ENCODE measurements at places on chromosomes 3 and 15.
A peak's percentile ranks its signal among the peaks of the same experiment; 100 is the strongest.

DNA sequence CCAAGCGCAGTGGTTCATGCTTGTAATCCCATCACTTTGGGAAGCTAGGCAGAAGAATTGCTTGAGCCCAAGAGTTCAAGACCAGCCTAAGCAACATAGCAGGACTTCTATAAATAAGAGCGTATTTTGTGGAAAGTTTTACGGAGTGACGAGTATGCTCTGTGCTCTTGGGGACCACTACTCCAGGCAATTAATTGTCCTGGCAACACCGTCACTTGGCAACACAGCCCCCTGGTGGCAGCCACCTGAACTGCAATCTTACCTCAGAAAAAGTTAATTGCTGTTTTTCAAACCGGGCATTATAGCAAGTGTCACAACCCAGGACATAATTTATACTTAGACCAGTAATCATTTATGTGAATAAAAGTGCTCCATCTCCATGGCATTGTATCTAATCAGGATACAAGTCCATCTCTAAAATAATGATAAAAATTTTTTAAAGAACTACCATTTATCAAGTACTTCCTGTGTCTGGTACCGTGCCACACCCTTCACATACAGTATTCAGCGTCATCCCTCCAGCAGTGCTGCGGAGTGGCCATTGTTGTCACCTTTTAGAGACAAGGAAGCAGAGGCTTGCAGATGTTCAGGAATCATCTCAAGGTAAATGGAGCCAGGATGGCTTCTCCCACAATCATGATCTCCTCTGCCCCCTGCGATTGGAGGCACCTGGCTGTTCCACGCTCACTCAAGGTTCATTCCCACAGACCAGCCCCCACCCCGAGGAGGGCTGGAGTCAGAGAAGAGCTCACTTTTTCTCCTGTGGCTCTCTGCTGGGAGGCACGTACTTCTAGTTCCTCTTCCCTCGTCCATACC, 34.5 kb downstream of the PLA2G4D start:
- DNase-seq, result peak; percentile 53

GRCh38 chr15:78251136-78251535, 13.2 kb upstream of the DNAJA4 start:
- DNase-seq, result no peak

DNA sequence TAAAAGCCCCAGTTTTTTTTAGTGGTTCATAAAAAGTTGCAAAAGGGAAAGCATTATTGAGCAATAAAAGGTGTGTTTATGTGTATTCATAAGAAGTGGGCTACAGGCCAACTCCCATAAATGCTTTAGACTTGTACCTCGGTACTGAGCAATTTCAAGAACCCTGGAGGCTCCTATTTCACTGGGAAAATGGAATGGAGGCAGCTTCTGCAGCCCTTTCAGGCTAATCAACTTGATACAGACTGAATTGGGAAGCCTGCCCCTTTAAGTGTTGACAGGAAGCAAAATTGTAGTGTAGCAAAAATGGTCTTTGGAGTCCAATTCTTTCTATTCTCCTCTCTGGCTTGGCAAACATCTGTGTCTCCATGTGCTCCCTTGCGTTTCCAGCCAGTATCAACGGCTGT, 118.8 kb downstream of the ECT2 start:
- DNase-seq, result no peak

- DNase-seq, result no peak
Measured at GRCh38 chr3:101994386-101994785, 145.1 kb downstream of the NFKBIZ start.

DNA sequence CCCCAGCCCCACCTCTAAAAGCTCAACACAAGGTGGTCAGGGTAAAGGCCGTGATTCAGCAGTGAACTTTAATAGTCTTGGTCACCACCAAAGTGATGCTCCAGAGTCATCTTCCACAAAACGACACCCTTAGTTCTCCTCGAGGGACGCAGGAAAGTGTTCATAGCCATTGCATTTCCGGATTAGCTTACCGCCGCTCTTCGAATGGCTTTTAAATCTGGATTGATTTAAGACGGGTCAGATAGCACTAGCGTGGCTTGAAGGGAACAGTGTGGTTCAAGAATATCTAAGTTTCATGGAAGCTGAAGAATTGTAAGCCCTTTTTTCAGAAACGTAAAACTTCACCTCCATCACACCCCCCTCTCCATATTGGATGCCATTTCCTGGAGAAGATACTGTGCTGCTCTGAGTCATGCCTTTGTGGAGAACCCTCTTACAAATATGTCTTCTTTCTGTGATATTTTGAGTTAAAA, 829 bp downstream of the RNF7 start:
- DNase-seq, result peak; percentile 31

DNA sequence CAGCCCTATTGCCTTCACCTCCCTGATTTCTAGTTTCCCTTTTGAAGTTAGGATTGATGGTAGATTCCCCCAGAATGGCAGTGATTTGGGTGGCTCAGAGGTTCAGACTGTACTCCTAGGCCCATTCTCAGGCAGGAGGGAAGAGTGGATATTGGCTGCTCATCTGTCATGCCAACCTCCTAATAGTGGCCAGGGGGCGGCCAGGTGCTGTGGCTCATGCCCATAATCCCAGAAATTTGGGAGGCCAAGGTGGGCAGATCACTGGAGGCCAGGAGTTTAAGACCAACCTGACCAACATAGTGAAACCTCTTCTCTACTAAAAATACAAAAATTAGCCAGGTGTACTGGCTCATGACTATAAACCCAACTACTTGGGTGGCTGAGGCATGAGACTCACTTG, 11.3 kb downstream of the RRP9 start:
- no peak for DNase-seq

DNA sequence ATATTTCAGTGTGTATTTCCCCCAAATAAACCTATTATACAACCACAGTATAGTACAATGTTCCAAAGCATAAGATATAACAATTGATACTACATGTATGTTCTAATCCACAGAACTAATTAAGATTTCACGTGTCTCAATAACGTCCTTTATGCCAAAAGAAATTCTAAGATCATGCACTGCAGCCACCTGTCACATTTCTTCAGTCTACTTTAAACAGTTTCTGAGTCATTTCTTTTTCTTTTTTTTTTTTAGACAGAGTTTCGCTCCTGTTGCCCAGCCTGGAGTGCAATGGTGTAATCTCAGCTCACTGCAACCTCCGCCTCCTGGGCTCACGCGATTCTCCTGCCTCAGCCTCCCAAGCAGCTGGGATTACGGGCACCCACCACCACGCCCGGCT, 190.2 kb downstream of the STAG1 start:
- no peak for DNase-seq

- no peak for DNase-seq
Measured at GRCh38 chr3:40718209-40718608, 193.4 kb downstream of the ZNF621 start.

DNA sequence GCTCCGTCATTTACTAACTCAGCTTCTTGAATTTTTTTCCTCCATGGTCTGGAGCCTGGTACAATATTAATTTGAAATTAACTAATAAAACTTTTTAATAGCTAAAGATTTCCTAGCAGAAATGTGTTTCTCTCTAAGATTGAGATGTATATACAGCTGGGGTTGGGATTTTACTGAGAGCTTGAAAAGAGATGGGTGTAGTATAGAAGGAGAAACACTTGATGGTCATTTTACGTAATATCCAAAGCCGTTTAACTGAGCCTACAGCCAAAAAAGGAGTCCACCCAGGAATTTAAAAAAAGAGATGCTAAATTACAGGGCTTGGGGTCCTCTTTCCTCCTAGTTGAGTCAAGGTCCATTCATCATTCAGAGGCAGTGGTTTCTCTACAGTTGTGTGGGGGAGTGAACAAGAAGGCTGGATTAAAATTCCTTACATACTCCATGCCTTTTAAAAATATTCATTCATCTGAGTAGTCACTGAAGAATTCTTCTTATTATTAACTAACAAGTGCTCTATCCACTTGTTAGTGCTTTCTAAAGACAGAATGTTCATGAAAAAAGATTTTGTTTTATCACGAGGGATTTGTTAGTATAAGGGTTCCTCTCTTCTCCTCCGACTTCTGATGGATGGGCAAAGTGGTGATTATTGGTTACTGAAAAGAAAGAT, 255.3 kb upstream of the IL12A start:
- DNase-seq, result no peak

- DNase-seq, result no peak
Measured at GRCh38 chr3:165128544-165128943, 50.2 kb upstream of the SI start.

DNA sequence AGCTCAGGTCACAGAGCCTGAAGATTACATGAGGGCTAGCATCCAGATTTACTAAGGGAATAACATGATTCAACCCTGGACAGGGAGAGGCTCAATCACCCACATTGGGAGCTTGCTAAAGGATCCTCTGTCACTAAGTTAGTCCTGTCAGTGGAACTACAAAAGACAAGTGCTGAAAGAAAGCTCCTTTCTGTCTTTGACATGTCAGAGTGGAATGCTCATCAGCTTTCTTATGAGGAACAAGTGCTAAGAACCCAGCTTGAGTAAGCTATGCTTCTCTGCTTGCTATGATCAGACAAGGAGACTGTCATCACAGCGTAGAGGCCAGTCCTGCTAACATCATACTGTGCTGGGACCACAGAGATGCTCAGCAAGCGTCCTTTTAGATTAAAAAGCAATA, 74.5 kb downstream of the MB21D2 start:
- DNase-seq, result no peak

- DNase-seq, result peak; percentile 42
Measured at GRCh38 chr3:44198284-44199269, 43.1 kb upstream of the TOPAZ1 start.

- DNase-seq, result no peak
Measured at GRCh38 chr3:106294121-106294520, 425.3 kb upstream of the CBLB start.

GRCh38 chr15:48352474-48353072, 21.3 kb downstream of the DUT start:
- peak; percentile 47 for DNase-seq

DNA sequence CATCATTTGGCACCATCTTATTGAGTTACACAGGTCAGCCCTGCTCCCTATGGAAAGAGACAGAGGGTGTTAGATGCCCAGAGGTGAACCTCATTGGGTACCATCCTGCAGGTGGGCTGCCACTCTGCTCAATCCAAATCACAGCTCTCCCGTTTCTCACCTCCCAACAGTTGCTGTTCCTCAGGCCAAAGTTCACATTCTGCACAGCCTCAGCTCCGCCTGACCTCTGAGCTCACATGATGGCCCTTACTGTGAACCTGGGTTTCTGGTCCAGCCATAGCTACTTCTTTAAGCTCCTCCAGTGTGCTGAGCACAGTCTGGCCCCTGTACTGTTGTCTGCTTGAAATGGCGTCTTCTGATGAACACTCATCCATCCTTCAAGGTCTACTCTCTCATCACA, 47.8 kb downstream of the BTD start:
- DNase-seq, result no peak

All from central memory CD4-positive, alpha-beta T cell (primary cell).